GM20000 (cell line): ENCODE measurements at places on chromosomes 4 and X.

- no peak for DNase-seq
Measured at GRCh38 chrX:155333544-155334100, 792 bp downstream of the CLIC2 start.

- no peak for DNase-seq
Measured at GRCh38 chr4:8159537-8160232, 1.1 kb upstream of the ABLIM2 start.

- no peak for DNase-seq
Measured at GRCh38 chrX:100648458-100649417, 4.7 kb downstream of the SRPX2 start.

GRCh38 chr4:145541346-145541745, 59.7 kb downstream of the SMAD1 start:
- DNase-seq = no peak

DNA sequence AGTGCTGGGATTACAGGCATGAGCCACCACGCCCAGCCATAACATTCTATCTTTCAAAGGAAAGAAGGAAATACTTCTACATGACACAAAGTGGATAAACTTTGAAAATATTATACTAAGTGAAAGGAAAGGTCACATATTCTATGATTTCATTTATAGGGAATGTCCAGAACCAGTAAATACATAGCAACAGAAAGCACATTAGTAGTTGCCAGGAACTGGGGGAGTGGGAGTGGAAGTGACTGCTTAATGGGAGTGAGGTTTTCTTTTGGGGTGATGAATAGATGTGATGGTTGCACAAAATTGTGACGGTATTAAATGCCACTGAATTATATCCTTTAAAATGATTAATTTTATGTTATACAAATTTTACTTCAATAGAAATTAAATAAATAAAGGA, 95.7 kb upstream of the IL15 start:
- no peak for DNase-seq

- no peak for DNase-seq
Measured at GRCh38 chr4:164648151-164648848, 105.6 kb upstream of the SMIM31 start.

GRCh38 chr4:23884741-23885140, 5.1 kb downstream of the PPARGC1A start:
- no peak for DNase-seq

DNA sequence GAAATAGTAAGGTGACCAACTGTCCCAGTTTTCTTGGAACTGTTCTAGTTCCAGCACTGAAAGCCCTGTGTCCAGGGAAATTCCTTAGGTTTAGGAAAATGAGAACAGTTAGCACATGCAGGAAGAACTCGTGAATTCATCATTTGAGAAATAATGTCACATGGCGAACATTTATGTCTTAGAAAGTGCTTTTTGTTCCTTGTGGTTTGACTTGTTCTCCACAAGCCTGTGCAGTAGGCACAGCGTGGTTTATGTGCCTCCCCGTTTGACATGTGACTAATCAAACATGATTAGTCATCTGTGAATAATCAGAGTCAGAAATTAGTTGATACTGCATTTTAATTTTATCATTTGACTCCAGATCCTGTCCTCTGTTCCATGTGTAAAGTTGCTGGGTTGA, 556.0 kb upstream of the CPEB2 start:
- no peak for DNase-seq

DNA sequence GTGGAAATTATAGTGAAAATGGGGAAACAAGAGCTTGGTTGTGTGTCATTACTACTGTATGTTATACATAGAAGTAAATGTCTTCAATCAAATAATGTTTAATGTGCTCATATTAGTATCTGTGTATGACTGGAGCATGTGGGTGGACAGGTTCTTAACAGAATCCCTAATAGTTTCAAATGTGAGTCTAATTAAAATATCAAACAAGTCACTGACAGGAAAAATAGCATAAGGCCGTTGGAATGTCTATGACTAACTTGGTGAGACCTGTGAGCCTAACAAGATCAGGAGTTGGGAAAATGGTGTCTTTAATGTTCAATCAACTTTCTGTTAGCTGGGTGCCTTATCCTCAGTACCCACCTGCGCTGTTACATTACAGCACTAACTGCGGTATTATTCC, 6.2 kb upstream of the CXCL3 start:
- no peak for DNase-seq

- DNase-seq = no peak
Measured at GRCh38 chr4:86221002-86221401, 138.9 kb downstream of the MAPK10 start.

DNA sequence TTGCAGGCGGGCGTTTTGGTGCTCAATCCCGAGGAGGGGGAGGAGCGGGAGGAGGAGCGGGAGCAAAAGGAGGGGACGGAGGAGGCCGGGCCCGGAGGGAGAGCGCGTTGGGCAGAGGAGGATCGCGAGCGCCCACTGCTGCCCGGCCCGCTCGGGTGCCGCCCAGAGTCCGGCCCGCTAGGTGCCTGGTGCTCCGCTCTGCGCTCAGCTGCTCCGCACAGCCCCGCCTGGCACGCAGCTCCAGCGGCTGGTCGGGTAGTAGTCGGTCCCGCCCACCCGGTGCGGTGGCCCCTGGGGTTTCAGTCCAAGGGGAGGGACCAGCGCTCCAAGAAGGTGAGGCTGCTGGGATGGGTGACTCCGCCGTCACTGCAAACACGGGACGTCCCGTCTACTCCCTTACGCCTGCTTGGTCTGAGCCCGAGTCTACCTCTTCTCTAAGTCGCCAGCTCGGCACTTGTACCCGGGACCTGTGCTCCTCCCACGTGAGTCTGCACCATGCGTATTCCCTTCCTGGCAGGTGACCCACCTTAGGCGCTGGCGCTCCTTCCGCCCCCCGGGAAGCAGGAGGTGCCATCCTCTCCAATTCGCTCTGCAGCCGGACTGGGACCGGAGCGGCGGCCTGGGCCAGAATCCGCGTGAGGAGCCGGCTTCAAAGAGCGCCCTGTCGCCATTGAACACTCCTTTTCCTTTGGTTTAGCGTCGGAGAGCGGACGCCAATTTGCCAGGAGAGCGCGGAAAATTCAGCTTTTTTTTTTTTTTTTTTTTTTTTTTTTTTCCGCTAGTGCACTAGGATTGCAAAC, 405 bp upstream of the HS3ST1 start:
- peak; percentile 69 for DNase-seq

DNA sequence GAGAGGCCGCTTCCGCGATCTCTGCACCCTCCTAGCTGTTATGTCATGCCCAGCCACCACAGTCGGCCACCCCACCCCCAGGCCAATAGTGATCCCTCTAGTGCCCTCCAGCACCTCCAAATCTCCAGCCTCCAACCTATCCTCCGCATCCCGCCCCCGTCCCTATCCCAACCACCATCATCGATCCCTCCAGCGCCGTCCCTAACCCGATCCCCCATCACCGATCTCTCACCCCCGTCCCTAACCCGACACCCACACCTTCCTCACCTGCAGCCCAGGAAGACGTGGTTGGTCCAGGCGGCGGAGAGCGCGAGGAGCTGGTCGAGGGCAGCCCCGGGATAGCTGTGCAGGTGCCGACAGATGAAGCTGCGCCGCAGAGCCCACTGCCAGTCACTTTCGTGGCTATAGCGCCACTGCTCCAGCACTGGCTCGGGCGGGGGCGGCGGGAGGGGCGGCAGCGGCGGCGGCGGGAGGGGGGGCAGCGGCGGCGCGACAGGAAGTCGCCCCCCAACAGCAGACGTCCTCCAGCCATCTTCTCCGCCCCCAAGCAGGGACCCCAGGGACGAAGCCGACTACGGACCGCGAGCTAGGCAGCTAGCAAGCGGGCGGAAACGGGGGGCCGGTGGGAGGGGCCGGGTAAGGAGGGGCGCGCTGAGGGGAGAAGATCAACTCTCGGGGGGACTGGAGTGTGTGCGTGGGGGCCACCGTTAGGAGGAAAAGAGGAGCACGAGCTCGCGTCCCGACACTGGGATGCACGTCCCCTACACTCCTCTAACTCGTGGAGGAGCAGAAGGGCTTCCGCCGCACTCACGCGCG, 552 bp downstream of the NKRF start:
- DNase-seq = peak; percentile 36

DNA sequence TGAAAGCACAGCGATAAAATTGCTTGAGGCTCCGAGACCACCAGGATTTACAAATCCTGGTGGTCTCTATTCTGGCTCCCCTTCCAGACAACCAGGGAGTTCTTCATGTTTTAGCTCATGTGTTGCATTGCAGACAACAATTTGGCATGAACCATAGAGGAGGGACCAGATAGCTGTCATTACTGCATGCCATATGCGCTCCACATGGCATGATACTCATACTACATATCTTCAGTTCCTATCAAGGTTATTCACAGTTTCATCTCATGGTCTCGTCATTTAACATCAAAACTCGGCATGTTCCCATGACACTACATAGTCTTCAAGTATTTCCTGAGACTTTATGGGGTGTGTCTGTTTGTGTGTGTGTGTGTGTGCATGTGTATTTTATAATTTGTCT, 220.3 kb downstream of the OR13H1 start:
- DNase-seq = no peak

GRCh38 chr4:162797108-162797507, 369.6 kb downstream of the NAF1 start:
- no peak for DNase-seq

- no peak for DNase-seq
Measured at GRCh38 chr4:10028910-10029309, 7.6 kb upstream of the SLC2A9 start.
